Activated B cell treated with CpG ODN at 0.5 μM for 24 hours (primary cell): ENCODE measurements at places on chromosomes 4 and X.

GRCh38 chr4:181650033-181650825 is 593.0 kb upstream of the TENM3 start:
- DNase-seq = no peak

DNA sequence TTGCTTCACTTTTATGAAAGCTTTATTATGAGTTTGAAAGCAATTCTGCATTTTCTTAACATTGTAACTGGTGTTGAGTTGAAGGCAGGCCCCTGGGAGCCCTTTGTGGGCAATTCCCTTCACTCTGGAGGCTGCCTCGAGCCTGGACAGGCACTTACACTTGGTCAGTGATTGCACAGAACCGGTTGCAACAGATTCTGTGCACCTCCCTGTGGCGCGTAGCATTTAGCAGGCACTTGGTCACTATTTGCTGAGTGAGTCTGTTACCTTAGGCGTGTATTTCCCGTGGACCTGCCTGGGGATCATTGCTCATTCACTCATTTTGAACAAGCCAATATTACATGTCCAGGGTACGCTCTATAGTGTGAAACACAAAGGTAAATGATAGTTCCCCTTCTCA is 80.4 kb downstream of the PTTG2 start:
- no peak for DNase-seq

GRCh38 chrX:103783196-103783595 is 6.6 kb downstream of the PLP1 start:
- DNase-seq = no peak

GRCh38 chrX:13898603-13899002 is 81.7 kb upstream of the GPM6B start:
- DNase-seq = no peak
